ENCODE measurements at places on chromosomes 11 and 22. TPM values are rescaled to one million over a fixed set of nuclear protein-coding genes. Genes with fewer than 3 reads are reported as not detected.

The CSNK2A3 gene
- 3.8 TPM for total RNA-seq

The LINC01488 gene
- total RNA-seq: not detected

The GP1BB gene
- total RNA-seq: 1.9 TPM

The TMPRSS13 gene
- total RNA-seq: 1.9 TPM

Data from kidney (tissue), 22 donors.